ENCODE measurements at places on chromosomes 1 and 21.

GRCh38 chr1:29939079-29939478, 702.8 kb downstream of the PTPRU start:
- DNase-seq: no peak

DNA sequence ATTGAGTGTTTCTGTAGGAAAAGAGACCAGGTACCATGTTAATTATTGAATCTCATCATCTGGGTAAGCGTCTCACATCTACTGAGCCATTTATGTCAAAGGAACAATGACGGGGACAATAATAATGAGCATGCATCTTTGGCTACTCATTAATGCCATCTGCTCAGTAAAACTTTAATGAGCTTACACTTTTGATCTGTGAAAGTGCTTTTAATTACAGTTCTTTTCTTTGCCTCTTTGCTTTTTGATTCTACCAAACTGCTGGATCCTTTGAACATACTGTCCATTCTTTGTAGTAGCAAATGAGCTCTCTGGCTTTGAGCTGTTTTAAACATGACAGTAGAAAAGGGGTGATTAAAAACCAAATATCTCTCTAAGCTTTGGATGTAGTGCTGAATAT, 181.2 kb upstream of the IVNS1ABP start:
- no peak for DNase-seq

GRCh38 chr1:175845985-175846384, 102.6 kb upstream of the TNR start:
- no peak for DNase-seq

GRCh38 chr1:87115317-87115890, 201.0 kb downstream of the HS2ST1 start:
- no peak for DNase-seq

GRCh38 chr1:185207170-185207569, 50.2 kb downstream of the SWT1 start:
- DNase-seq: no peak

- DNase-seq: no peak
Measured at GRCh38 chr1:181140398-181140797, 51.9 kb downstream of the IER5 start.

Data from effector CD8-positive, alpha-beta T cell (primary cell).